Forelimb muscle (tissue), 1 donor: ENCODE measurements at places on chromosomes 4 and X. TPM values are rescaled to one million over a fixed set of nuclear protein-coding genes. Genes with fewer than 3 reads are reported as not detected.

The SORBS2 gene
- polyA plus RNA-seq = 21.3 TPM

The SULT1B1 gene
- polyA plus RNA-seq = 0.61 TPM

The ARR3 gene
- polyA plus RNA-seq = 0.43 TPM

The FDCSP gene
- 1.5 TPM for polyA plus RNA-seq

The ANXA3 gene
- 4.1 TPM for polyA plus RNA-seq

The HAND2 gene
- 0.10 TPM for polyA plus RNA-seq

The NDST3 gene
- polyA plus RNA-seq = not detected

The ATP11C gene
- 11.5 TPM for polyA plus RNA-seq

The TLL1 gene
- polyA plus RNA-seq = 1.3 TPM

The PIM2 gene
- polyA plus RNA-seq = 2.1 TPM

The PRR27 gene
- 0.05 TPM for polyA plus RNA-seq

The UGT2B11 gene
- not detected for polyA plus RNA-seq

The CXCL10 gene
- polyA plus RNA-seq = 0.23 TPM

The ZXDA gene
- polyA plus RNA-seq = 2.3 TPM

The CXCL3 gene
- 0.09 TPM for polyA plus RNA-seq

The HS6ST2 gene
- polyA plus RNA-seq = 46.5 TPM

The REELD1 gene
- polyA plus RNA-seq = 0.11 TPM

The CDS1 gene
- polyA plus RNA-seq = 0.28 TPM

The CSN1S1 gene
- not detected for polyA plus RNA-seq

The MCUB gene
- 10.6 TPM for polyA plus RNA-seq

The PDCL2 gene
- not detected for polyA plus RNA-seq

The CFI gene
- 6.5 TPM for polyA plus RNA-seq

The PITX2 gene
- polyA plus RNA-seq = 43.4 TPM

The GYPE gene
- polyA plus RNA-seq = 1.4 TPM

The RAB40AL gene
- polyA plus RNA-seq = not detected

The USP11 gene
- polyA plus RNA-seq = 94.3 TPM

The PFKFB1 gene
- 0.82 TPM for polyA plus RNA-seq

The RNF212 gene
- polyA plus RNA-seq = 1.7 TPM

The RNF150 gene
- polyA plus RNA-seq = 36.4 TPM

The DKK2 gene
- polyA plus RNA-seq = 15.9 TPM

The BCORL1 gene
- polyA plus RNA-seq = 15.6 TPM

The MMRN1 gene
- polyA plus RNA-seq = 4.8 TPM

The GPR34 gene
- polyA plus RNA-seq = 5.7 TPM

The ADGRG2 gene
- 5.9 TPM for polyA plus RNA-seq
